ENCODE measurements at places on chromosomes 5 and 9.

- no peak for DNase-seq
Measured at GRCh38 chr9:106875529-106875928, 12.6 kb downstream of the ZNF462 start.

- DNase-seq = no peak
Measured at GRCh38 chr9:116549061-116549664, 137.9 kb upstream of the TRIM32 start.

GRCh38 chr5:81189875-81190498 is 43.1 kb upstream of the CKMT2 start:
- DNase-seq = no peak

- no peak for DNase-seq
Measured at GRCh38 chr5:126694403-126694802, 82.5 kb upstream of the LMNB1 start.

GRCh38 chr9:129584136-129584535 is 36.8 kb downstream of the C9orf50 start:
- peak; percentile 59 for DNase-seq

DNA sequence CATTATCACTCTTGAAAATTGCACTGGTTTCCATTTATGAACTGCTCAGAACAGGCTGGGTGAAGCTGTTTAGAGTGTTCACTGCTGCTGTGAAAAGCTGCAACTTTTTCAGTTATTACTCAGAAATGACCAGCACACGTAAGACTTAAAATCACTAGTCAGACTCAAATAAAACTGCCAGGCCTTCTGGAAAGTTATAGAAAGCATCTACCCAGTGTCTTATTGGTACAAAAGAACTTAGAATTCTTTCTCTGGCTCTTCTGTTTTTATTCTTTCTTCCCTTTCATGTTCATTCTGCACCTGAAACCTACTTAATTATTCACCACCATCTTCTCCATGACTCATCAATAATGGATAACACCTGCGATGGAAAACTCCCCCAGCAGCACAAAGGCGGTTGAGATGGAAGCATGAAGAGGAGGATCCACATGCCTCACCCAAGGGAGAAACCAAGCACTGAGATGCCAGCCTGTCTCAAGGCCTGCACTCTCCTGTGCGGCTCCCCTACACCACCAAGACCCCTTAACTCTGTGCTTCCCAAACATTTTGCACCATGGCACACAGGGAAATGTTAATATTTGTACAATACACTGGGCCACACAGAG is 171.9 kb downstream of the ENTREP1 start:
- DNase-seq = no peak
